Stimulated activated CD8-positive, alpha-beta memory T cell treated with anti-CD3 and anti-CD28 coated beads, Interleukin-15, amount 100 ng/mL, for 4 hours (primary cell): ENCODE measurements at places on chromosomes 6 and 20.

DNA sequence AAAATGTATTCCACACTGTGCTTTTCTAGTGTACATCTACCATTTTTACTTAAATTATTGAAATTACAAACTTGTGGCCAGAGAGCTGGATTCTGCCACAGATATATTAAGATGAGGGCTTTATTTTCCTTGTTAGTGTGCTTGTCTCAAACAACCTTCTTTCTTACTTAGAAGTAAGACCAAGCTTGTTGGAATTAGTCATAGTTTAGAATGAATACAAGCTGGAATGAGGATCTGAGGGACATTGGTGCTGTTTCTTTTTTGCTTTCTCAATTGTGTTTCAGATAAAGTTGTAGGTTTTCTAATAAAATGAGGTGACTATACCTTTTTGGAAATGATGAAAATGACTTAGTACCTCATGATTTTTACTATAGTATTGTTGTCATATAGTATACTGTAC, 40.3 kb downstream of the UBR2 start:
- DNase-seq, result no peak

- no peak for DNase-seq
Observed at GRCh38 chr6:144744720-144745119, 459.6 kb downstream of the UTRN start.

- no peak for DNase-seq
Observed at GRCh38 chr6:3230900-3231246, 3.4 kb upstream of the TUBB2B start.

GRCh38 chr20:9367328-9367727, 147.1 kb upstream of the LAMP5 start:
- DNase-seq, result no peak

DNA sequence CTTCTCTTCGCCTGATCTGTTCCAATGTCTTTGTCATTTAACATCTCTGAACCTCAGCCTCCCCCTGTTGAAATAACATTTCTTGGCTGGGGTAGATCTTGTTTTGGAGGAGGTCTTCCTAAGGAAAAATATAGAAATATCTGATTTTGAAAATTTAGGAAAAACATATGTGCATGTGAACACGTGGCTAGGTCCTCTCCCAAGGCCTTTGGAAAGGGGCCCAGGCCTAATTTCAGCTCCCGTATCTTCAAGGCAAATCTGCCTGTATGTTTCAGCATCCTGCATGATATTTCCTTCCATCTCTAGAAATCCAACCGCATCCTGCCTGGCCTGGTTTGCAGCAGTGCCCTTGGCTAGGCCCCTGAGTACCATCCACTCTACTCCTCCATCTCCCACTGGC, 261.2 kb downstream of the PHACTR1 start:
- DNase-seq, result no peak

GRCh38 chr20:20297181-20297580, 70.7 kb upstream of the INSM1 start:
- no peak for DNase-seq

DNA sequence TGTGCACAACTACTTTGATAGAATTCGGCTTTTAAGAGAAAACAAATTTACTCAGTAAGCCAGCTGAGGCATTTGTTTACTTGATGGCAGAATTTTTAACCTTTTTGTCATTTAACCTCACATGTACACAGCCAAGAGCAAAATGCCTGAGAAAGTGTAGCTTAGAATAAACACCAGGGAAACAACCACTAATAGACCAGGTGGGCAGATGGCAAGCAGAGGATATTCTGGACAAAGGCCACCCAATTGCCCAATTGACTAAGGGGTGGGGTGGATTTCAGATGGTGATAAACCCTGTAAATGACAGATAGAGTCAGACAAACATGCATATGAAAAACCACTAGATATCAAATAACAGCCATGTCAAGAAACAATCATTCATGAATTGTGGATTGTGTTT, 190.7 kb upstream of the FBXL4 start:
- DNase-seq, result no peak

DNA sequence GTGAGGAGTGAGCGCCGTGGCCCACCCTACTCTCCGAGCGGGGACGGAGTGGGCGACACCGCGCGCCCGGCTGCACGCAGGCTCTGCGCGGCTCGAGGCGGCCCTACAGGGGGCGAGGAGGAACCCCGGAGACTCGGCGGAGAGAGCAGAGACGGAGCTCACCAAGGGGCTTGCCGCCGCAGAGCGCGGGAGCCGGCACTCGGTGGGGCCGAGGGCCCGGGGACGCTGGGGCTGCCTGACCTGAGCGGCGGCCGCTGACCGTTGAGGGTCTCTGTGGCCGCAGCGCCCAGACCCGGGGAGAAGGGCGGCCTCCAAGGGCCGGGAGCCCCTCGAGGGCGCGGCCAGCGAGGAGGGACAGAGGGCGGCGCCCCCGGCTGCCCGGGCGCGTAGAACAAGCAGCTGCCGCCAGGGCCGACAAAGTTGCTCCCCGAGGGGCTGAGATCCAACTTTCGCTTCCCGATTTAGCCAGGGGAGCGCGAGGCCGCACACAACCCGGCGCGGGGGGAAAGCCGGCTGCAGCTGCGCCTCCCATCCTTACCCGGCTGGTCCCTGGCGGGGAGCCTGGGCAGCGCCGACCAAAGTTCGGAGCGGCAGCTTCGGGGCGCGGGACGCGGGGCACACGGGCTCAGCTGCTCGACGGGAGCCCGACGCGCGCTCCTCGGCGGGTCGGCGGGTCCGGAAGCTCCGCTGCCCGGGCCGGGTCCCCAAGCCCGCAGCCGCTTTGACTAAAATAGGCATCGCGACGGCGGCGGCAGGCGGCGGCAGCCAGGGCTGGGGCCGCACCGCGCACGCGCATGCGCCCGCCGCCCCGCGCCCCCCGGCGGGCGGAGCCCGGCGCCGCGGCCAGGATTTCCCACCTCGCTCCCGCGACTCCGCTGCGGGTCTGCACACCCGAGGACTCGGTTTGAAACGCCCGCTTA, 43.1 kb downstream of the POPDC3 start:
- DNase-seq, result no peak

- no peak for DNase-seq
Observed at GRCh38 chr6:85129881-85130280, 320.0 kb upstream of the NT5E start.

DNA sequence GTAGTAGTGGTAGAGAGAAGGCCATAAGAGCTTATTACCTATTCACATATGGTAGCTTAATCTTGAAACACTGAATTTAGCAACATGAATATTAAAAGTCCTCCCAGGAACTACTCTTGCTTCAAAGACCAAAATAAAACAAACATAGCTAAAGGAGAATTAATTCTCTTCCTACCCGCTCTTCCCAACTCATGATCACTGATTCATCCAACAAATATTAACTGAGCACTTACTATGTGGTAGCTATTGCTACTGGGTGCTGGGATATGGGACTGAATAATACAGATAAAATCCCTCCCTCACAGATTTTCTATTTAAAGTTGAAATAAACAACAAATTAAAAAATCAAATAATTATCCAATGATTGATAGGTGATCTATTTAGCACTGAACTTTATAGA, 287.1 kb downstream of the BTBD9 start:
- DNase-seq, result no peak

GRCh38 chr6:5729080-5729434, 277.7 kb downstream of the NRN1 start:
- DNase-seq, result no peak

GRCh38 chr6:5636210-5637030, 370.3 kb downstream of the NRN1 start:
- no peak for DNase-seq

DNA sequence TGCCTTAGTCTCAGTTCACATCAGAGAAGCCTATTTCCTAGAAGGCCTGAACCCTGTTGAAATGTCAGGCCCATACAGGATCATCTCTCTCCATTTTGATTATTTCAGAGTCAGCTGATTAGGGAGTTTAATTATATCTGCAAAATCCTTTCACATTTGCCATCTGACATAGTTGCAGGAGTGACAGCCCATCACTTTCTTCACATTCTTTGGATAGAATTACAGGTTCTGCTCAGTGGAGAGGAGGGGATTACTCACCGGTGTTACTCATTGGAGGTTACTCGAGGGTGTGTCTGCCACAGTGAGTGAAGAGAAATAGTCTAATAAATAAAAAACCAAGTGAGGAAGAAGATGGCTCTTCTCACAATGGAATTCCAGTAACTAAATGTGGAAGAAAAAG, 216.8 kb downstream of the TMEM242 start:
- no peak for DNase-seq

- DNase-seq, result no peak
Observed at GRCh38 chr6:25660512-25660911, 8.5 kb downstream of the SCGN start.

DNA sequence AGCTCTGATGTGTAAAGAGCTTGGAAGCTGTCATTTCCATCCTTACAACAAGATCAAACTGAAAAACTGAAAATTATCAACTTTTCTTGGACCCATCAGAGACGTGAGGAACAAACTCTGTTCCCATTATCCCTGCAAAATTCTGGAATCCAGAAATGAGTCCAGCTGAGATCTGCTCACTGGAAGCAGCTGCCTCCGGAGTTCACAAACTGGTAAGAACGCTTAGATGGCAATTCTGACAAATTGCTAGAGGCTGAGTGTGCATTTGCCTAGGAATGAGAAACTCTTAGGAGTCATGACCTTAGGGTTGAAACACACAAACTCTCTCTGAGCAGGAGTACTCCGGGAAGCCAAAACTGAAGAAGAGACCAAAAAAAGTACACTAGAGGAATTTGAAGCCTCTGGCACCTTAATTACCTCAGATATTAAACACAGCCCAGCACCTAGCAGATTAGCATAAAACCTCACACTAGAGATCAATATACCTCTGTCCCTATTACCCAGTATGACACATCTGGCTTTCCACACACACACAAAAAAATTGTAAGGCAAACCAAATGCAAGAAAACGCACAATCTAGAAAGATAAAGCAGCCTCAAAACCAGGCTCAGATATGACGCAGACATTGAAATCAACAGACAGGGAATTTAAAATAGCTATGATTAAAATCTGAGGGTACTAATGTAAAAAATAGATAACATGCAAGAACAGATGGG, 233.5 kb upstream of the SGK1 start:
- no peak for DNase-seq

DNA sequence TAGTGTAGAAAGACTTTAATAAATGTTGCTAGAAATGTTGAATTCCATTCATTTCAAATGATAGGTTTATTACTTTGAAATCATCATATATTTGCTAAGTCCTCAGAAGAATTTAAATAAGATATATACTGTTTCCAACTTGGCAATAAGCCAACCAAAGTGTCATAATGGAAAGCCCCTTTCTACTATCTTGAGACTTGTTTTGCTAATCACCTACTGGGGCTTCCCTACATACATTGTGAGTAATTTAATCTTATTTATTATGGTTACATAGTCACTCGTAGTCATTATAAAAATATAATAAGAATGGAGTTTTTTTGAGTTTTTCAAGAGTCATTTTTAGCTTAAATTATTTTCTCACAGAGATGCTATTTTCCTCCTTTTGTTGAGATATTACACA, 20.7 kb downstream of the COL19A1 start:
- no peak for DNase-seq

- no peak for DNase-seq
Observed at GRCh38 chr20:61882716-61883615, 182.7 kb downstream of the TAF4 start.

DNA sequence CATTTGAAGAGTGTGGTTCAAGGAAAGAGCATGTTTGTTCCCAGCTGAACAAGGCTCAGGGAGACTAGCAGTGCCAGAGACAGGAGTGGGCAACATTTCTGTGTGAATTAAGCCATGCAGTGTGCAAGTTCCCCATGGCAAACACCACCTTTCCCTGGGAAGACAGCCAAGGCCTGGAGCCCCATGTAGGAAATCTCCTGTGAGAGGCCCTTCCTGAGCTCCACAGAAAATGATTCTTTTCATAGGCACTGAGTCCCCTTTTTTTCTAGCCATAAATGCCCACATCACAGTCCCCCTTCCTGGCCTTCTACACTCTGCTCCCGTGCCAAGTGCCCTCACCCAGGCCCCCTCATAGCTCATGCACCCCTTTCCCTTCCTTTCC, 11.8 kb upstream of the TRAM2 start:
- no peak for DNase-seq
